Calu3 (cell line): ENCODE measurements at places on chromosomes 6 and 20.
A peak's percentile ranks its signal among the peaks of the same experiment; 100 is the strongest.

- DNase-seq, result no peak
Measured at GRCh38 chr6:47357827-47358226, 48.1 kb upstream of the TNFRSF21 start.

GRCh38 chr20:61166324-61166723 is 85.7 kb upstream of the CDH4 start:
- DNase-seq, result no peak

- DNase-seq, result no peak
Measured at GRCh38 chr6:16090920-16091319, 38.0 kb upstream of the MYLIP start.

GRCh38 chr6:3520281-3521230 is 63.7 kb upstream of the SLC22A23 start:
- no peak for DNase-seq

- no peak for DNase-seq
Measured at GRCh38 chr20:23061262-23061661, 11.8 kb upstream of the THBD start.

DNA sequence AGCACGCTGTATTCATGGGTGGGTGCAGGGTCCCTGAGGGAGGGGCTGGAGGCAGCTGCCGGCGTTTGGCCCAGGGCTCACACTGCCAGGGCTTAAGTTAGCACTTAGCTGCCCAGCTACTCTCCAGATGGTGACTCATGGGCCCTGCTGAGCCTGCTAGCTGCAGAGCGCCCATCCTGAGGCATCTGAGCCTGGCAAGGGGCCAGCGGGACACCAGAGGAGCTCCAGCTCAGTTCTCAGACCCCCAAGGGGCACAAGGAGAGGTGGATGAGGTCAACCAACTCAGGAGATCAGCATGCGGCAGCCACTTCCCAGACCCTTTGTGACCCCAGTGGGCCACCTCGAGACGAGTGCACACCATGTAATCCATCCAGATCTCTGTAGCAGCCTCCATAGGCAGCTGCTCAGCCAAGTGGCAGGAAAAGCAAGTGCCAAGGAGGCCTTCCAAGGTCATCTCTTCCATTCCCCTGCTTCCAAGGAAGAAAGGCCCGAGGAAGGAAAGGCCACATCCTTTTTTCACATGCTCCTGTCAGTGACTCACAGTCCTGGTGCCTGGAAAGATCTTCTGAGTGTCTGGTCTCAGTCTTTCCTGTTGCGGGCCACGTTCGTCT is 35.3 kb downstream of the FOXP4 start:
- no peak for DNase-seq

- no peak for DNase-seq
Measured at GRCh38 chr6:169098116-169098515, 155.5 kb downstream of the THBS2 start.

DNA sequence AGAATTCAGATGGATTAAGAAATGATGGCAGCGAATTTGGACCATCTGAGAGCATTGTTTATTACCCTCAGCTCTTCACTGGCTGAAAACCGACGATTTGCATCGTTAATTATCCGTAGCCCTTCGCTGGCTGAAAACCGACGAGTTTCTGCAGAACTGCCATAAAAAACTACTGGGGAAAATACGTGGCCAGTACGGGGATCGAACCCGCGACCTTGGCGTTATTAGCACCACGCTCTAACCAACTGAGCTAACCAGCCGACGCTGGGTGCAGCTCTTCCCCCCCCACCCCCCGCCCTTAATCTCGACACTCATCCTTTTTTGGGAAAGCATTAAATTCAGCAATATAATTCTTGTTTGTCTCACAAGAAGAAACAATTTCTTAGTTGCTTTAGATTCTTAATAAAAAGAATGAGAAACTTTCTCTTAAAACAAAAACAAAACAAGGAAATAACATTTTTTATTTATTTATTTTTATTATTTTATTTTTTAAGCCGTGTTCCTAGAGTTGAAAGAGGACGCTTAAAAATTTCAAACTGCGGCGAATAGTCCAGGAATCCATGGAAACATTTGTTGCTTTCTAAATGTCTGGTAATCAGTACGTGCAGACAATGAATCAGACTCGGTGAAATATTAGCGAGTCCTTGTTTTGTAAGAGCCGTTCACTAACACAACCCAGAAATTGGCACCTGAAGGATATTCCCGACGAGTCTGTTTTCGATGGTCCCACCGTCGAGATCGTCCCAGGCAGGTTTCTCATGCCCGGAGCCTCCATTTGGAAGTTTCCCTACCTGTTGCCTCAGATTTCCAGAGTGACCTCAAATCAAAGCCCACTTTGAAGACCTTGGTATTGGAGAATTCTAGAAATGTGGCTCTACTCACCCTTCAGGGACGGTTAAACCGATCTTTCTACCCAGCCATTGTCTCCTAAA is 27.8 kb downstream of the PRSS16 start:
- no peak for DNase-seq

GRCh38 chr6:66900133-66901083 is 1193.4 kb upstream of the EYS start:
- DNase-seq, result no peak

GRCh38 chr6:13378669-13379590 is 50.6 kb upstream of the TBC1D7 start:
- DNase-seq, result no peak

- no peak for DNase-seq
Measured at GRCh38 chr20:42192321-42192720, 574.1 kb upstream of the CHD6 start.

- DNase-seq, result peak; percentile 63
Measured at GRCh38 chr6:41733707-41734665, 1.4 kb downstream of the TFEB start.

DNA sequence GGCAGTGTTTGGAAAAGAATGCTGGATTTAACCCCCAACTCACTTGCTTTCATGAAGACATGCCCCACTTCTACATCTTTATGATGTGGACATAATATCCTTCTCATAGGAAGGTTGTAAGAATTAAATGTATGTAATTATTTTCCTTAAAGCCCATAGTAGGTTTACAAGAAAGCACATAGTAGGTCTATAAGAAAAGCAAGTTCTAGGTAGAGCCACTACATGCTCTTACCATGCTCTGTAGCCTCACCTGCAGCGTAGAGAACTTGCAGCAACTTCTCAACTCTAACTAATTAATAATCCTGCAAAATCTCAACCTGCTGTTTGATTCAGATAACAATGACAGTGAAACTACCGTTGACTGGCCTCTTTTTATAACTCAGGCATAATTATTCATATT is 288.4 kb downstream of the TSHZ2 start:
- DNase-seq, result no peak

DNA sequence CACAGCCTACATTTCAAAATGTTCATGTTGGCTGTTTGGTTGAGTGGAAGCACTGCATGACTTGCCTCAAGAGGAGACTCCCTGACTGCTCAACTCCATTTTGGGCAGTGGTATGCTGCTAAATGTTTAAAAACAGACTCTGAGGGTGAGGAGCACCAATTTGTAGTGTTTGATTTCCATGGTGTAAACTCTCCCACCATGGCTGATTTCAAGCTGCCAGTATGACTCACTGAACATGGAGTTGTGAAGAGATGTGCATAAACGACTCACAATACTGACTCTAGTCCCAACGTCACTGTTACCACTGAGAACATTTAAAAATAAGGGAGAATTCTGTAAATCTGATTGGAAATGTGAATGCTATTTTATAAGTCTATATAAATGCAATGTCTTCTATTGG is 70.4 kb downstream of the BACH2 start:
- no peak for DNase-seq

- DNase-seq, result no peak
Measured at GRCh38 chr20:23032056-23032749, 2.9 kb upstream of the SSTR4 start.

DNA sequence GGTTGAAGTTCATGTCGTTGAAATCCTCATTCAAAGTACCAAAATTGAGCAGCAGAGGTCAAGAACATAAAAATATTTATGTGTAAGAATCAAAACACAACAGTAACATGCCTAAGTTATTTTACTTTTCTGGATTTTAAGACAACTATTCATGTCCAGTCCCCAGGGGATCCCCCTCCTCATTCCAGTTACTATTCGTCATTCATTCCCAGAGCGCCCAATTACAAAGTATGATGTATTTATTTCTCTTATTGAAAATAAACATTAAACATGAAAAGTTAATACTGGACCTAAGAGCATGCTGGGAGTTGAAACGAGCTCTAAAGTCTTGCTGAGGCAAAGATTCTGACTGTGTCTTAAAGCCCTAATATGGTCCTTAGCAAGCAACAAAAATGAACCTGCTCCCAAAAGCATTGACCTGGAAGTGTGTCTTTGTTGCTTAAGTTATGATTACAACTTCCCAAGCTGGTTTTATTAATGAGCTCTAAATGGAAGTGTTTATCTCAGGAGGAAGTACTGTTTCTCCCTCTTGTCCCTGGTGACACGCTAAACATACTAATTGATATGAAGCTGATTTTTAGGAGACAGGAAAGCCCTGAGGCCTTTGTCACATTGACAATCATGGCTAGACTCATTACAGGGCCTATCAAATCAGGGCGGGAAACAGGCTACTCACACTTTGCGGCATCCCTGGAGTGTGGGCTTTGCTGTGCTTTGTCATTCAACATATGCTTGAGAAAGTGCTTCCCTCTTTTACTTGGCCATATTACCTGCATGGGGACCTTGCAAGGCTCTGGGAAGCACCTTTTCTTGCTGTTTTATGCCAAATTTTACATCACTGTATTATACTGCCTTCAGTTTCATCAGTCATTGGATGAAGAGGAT is 192.2 kb upstream of the DTNBP1 start:
- DNase-seq, result no peak

DNA sequence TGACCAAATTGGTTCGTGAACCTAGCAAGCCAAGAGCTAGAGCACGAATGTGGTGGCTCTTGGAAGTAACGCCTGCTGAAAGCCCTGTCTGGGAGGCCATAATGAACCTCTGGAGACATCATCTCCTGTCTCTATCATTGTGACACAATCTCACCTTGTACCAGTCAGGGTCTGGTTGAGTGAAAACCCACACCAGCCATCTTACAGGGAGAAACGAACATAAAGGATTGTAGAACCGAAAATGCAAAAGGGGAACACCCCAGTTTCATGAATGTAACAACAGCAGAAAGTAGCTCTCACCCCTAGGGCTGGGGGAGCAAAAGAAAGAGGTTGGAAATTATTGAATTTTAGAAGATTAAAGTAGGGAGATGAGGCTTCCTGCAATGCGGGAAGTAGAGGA is 50.9 kb upstream of the TAB2 start:
- DNase-seq, result no peak

- no peak for DNase-seq
Measured at GRCh38 chr6:122712448-122713137, 66.9 kb upstream of the FABP7 start.

GRCh38 chr6:140462453-140463311 is 1088.2 kb upstream of the CITED2 start:
- DNase-seq, result peak; percentile 10

- no peak for DNase-seq
Measured at GRCh38 chr6:96330884-96331283, 190.7 kb upstream of the UFL1 start.

GRCh38 chr6:140604786-140605185 is 1230.3 kb upstream of the CITED2 start:
- DNase-seq, result no peak

DNA sequence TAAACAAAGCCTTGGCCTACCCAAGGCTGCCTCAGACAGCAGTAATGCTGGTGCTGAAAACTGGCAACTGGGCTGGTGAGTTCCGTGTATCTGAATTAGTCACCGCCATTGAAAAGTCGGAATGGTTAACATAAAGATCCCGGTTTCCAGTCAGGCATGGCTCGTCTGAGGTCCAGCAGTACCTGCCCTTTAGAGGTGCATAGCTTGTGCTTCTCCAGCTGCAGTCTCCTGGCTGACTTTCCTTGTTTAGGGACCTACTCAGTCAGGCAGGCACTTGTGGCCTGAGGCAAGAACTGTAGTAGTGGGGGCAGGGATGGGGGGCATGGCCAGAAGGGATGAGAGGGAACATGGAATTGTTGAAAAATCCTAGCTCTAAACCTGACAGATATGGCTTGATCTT is 101.6 kb downstream of the FYN start:
- DNase-seq, result no peak

DNA sequence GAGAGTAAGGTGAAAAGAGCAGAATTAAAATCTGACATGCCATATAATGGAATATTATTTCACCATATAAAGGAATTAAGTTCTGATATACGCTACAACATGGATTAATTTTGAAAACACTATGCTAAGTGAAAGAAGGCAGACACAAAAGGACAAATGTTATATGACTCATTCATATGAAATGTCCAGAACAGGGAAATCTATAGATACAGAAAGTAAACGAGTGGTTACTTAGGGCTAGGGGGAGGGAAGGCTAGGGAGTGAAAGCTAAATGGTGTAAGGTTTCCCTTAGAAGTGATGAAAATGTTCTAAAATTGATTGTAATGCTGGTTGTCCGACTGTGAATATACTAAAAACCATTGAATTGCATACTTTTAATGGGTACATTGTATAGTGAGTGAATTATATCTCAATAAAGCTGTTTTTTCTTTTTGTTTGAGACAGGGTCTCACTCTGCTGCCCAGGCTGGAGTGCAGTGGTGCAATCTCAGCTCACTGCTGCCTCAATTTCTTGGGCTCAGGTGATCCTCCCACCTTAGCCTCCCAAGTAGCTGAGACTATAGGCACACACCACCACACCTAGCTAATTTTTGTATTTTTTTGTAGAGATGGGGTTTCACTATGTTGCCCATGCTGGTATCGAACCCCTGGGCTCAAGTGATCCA is 8.2 kb downstream of the PRPH2 start:
- DNase-seq, result no peak

DNA sequence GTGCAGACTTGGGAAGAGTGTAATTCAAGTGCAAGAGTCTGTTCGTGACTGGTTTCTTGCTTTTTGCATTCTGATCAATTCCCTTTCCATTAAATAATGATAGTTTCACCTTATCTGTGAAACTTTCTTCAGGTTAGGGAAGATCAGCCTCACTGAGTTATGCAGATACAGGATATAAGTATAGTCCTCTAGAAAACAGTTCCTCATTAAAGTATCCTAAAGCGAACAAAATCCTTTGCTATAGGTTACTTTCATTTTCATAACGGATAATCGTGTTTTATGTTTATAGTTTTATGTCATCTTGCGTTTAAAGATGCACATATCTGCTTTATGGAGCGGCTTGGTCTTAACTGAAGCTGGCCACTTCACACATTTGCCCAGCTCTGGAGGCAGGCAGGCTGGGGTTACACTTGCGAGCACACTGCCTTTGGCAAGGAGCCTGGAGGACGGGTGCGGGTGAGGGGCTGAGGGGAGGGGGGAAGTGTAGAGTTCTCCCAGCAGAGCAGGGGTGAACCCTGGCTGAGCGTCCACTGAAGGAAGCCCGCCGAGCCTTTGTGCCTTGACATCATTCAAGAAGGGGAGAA is 123.5 kb upstream of the IFNGR1 start:
- DNase-seq, result no peak

DNA sequence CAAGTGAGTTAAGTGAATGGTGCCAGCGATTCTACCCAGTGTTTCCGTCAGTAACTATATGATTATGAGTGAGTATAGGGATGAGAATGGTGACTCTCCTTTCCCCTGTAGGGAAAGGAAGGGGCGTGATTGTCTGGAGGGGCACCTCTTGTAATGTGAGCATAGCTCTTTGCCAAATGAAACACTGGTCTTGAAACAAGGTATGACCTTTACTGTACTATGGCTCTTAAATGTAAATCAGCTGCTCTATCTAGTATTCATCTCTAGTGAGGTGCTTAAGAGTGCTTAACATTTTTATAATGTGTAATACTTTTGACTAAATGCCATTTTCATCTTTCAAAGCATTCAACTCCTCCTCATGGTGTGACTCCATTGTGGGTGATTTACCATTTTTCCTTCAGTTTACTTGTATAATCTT is 11.0 kb downstream of the PANK2 start:
- DNase-seq, result no peak
